ENCODE measurements at places on chromosomes 1 and 21. TPM values are rescaled to one million over a fixed set of nuclear protein-coding genes. Genes with fewer than 3 reads are reported as not detected.

Gene COP1
- 34.8 TPM for polyA plus RNA-seq

GRCh38 chr1:9875636-9876000 is 34.5 kb downstream of the CTNNBIP1 start:
- DNase-seq = no peak

- no peak for DNase-seq
These were observed 68.6 kb downstream of the VAV3 start for GRCh38 chr1:107896401-107896800.

- DNase-seq = peak; percentile 62
These were observed 45.0 kb upstream of the KIRREL1 start for GRCh38 chr1:157948312-157949073.

Gene C1orf94
- 0.07 TPM for polyA plus RNA-seq

GRCh38 chr1:169200319-169200718 is 93.8 kb downstream of the ATP1B1 start:
- no peak for DNase-seq
